CD8-positive, alpha-beta memory T cell (primary cell): ENCODE measurements at places on chromosomes 1 and 21.

DNA sequence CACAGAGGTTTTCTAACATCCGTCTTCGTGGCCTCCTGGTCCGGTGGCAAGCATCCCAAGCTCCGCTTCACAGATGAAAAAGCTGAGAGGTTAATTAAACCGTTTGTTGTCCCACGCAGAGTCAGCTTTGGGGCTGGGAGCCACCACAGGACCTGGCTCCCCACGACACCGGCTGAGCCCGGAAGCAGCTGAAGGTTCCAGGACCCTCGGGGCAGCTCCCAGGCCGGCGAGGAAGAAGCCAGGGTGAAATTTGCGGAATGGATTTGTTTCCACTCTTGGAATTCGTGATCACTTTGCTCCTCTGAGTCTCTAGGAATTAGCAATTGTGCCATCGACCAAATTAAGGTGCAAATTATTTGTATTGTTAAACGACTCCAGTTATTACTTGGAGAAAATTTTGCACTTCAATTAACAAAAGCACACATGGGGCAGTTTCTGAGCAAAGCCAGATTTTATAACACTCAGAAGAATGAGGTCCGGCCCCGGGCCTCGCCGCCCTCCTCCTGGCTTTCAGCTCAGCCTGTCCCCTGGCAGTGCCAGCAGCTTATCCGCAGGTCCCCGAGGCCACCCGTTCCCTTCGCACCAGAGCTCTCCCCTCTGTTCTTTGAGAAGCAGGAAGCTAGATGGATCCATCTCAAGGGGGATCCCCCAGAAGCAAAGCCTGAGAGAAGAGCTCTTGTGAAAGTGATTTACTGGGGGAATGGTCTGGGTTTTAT lies 69.1 kb downstream of the SIK1 start:
- no peak for DNase-seq

GRCh38 chr1:119080586-119080985 lies 59.9 kb downstream of the WARS2 start:
- no peak for DNase-seq

- DNase-seq: no peak
These were observed 616 bp downstream of the TAF12 start for GRCh38 chr1:28642056-28642846.

DNA sequence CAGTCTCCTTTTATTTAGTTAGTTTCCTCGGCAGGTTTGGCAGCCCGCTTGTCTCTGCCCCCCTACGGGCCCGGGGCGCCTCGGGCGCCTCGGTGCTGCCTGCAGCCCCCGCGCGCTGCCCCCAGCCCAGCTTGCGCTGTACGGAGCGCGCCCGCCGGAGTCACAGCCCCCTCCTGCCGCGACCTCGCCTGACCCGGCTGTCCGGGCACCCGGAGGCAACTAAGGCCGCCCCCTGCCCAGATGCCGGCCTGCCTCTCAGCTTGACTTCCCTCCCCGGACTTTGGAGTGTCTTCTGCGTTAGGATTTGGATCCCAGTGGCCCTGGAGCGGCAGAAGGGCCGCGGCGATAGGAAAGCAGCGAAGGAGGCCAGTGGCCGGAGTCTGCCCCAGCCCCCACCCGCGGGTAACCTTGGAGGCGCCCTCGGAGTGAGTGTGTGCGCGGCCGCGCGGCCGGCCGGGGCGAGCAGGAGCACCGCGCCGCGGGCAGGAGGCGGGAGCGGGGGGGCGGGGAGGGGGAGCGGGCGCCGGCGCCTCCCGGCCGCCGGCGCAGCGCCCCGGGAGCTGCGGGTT lies 7.6 kb downstream of the CDKN2C start:
- DNase-seq: peak; percentile 33

DNA sequence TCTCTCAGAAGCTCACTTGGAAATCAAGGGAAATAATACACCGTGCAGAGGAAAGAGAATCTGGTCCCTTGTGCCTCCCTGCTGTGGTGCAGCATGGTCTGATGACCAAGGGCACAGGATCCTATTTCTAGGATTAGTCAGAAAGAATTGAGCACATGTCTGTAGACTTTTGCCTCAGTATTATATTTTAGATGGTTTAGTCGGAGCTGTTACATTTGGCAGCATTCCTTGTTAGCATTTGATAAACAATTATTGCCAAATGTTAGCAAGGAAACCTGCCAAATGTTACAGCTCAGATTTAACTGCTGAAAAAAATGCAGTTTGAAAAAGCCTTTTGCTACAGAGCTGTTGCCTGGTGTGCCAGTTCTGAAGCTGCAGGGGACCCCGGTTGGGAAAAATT lies 183.5 kb upstream of the DPYD start:
- no peak for DNase-seq

DNA sequence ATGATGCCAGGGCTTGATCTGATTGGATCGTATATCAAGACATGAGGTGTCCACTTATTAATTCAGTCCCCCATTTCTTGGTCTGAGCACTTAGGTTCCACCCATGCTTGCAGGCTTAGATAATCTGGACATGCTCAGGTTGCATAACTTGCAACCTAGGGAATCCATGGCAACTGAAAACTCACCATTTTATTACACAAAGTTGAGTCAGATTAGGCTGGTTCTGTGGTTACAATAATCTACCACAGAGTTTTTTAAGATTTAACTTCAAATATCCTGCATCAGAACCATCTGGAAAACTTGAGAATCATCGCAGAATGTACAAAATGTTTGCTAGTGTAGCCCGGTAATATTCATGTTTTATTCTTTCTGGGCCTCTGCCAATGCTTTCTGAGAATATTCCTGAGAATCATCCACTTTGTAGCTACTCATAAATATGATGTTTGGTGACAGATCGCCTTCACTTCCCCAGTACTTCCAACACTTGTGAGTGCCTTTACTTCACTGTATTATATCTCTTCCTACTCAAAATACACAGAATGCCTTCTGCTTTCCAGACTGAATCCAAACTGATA lies 707.2 kb upstream of the ADAMTS5 start:
- DNase-seq: no peak

GRCh38 chr1:159952932-159953331 lies 1.1 kb downstream of the SLAMF9 start:
- DNase-seq: no peak

GRCh38 chr1:27487966-27488884 lies 1.7 kb downstream of the WASF2 start:
- no peak for DNase-seq

DNA sequence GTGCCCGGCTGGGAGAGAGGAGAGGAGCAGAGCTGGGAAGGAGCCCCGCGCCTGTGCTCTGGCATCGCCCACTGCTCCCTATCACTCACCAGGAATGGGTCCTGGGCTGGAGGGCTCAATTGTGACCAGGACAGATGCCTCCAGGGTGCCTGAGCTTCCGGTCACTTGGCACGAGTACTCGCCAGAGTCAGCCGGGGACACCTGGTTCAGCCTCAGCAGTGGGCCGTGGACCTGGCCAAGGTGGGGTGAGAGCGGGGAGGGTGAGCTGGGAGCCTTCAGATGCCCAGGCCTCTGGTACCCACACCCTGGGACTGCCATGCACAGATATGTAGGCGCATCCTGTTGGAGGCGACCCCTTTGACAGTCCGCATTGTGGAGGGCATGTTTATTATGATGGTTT lies 31.1 kb downstream of the LDLRAD2 start:
- no peak for DNase-seq

DNA sequence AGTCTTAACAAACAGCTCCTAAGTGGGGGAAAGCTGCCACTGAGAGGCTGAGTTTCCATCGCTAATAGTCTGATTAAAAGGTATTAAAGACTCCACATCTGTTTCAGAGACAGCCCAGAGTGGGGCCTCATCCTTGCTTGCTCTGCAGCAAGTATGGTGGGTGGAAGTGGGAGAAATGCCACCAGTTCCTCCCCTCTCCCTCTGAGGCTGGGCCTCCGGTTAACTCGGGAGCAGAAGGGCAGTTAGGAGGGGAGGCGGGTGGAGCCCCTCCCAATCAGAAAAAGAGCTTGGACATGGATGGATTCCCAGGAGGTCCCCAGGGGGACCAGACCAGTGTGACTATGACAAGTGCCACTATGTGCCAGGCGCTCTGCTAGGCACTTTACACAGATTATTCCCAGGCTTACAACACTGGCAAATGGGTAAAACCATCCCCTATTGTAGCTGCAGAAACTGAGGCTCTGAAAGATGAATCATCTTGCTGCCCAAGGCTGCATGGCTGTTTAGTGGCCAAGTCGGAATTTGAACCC lies 11.4 kb upstream of the ASCL5 start:
- DNase-seq: no peak

- DNase-seq: no peak
These were observed 16.6 kb upstream of the ZSCAN20 start for GRCh38 chr1:33455539-33456501.

GRCh38 chr1:2203671-2204414 lies 9.3 kb upstream of the FAAP20 start:
- DNase-seq: no peak

DNA sequence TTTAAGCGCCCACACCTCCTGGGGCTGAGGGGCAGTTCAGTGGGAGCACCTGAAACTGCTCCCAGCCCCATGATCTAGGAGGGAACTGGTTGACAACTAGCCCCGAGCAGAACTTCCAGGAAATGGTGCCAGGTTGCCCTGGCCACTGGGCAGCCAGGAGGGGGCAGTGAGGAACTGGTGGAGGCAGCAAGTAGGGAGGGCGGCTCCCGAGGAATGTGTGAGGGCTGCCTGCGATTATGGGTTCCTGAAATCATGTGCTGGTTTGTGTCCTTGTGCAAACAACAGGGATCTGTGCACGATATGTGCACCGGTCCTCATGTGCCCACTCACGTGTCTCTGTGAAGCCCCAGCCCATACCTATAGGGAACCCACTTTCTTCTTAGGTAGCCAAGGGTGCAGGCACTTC lies 9.9 kb downstream of the GPR3 start:
- DNase-seq: no peak

DNA sequence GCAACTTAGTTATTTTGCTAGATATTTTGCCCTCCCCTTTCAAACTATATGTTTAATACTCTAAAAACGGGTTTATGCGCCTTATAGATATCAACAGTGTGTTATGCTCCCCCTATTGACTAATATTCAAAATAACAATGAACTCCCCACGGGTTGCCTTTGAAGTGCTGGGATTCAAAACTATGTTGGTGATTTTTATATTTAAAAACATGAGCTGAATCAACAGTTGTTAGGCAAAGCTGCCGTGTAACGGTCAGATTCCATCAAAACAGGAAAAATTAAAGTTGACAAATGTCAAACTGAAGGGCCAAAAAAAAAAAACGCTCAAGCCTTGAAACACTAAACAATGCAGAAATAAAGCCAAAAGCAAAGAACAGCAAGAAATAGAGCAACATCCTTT lies 2.5 kb downstream of the TGFBR3 start:
- DNase-seq: peak; percentile 27

- no peak for DNase-seq
These were observed 106.3 kb downstream of the HIVEP3 start for GRCh38 chr1:41812453-41812852.

- DNase-seq: no peak
These were observed 74.4 kb downstream of the CAMTA1 start for GRCh38 chr1:6859415-6860343.

DNA sequence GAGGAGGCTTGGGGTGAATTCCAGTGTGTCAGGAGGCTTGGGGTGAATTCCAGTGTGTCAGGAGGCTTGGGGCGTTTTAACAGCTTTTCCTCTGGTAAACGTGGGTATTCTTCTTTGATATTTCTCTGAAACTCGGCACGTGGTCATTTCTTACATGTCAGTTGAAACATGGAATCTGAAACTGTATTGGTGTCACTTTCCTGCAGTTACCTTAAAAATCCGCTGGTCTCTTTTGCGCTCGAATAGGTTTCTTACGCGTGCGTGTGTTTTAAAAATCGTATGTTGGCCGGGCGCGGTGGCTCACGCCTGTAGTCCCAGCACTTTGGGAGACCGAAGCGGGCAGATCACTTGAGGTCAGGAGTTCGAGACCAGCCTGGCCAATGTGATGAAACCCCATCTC lies 33.5 kb downstream of the PRKCZ start:
- no peak for DNase-seq

DNA sequence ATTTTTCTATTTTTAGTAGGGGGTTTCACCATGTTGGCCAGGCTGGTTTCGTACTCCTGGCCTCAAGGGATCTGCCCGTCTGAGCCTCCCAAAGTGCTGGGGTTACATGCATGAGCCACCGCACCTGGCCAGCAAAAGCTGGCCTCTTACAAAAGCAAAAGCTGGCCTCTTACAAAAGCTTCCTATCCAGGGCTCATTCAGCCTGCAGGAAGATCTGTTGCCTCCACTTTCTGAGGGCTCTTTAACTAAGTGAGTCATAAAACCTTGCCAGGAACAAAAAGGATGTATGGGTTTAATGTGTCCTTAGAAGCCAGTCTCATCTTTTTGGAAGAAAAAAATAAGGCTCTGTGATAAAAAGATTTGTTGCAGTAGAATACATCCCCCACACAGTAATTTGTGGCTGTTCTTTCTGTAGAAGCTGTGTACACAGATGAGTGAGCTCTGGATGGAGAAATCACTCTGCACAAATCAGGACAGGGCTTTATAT lies 15.0 kb downstream of the HTR1D start:
- no peak for DNase-seq

GRCh38 chr1:153805042-153805745 lies 30.0 kb downstream of the SLC27A3 start:
- peak; percentile 92 for DNase-seq

- no peak for DNase-seq
These were observed 1028.6 kb upstream of the PRMT6 start for GRCh38 chr1:106027871-106028270.

- DNase-seq: peak; percentile 95
These were observed 164.4 kb downstream of the TRIM33 start for GRCh38 chr1:114346480-114347029.

DNA sequence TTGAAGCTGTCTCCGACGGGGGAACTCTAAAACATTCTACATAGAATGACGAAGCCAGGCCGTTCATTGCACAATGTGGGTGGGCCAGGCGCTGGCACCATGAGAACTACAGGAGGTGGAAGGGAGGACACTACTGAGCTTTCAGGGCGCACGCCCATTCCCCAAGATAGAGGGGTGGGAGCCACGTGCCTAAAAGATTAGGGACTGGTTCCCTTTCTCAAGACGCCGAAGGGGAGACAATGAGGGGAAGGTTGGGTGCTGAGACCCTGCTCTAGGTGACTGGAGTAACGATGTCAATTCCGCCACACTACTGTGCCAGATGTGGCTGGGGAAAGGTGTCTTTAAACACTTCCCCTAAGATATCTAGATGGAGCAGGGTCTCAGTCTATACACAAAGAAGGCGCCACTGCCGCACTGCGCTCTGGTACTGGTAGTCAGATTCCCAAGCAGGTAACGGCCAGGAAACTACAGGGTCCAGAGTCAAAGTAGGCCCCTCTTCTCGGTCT lies 782 bp downstream of the CSDE1 start:
- DNase-seq: peak; percentile 5

GRCh38 chr1:112188611-112189010 lies 199.1 kb upstream of the KCND3 start:
- no peak for DNase-seq
